ENCODE measurements at places on chromosomes 6 and 20.

- DNase-seq: no peak
Measured at GRCh38 chr6:13581700-13582229, 7.4 kb downstream of the SIRT5 start.

- DNase-seq: no peak
Measured at GRCh38 chr20:56762401-56762800, 133.3 kb downstream of the TFAP2C start.

DNA sequence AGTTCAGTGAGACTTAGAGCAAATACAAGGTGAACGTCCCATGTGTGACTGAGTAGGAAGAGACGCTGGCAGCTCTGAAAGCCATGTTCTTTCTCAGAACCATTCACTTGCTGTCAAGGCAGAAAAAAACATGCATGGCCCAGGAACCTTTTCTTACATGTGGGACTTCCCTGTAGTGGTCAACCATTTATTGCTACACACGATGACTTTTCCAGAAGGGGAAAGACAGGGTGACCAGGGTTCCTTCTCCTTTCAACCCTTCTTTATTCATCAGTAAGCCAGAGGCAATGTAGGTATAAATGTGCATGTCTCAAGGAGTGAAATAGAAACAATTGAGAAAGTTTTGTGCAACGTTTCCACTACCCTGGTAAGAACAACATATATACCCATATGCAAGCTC lies 189.0 kb downstream of the NFATC2 start:
- no peak for DNase-seq

GRCh38 chr6:34027445-34027936 lies 118.4 kb downstream of the GRM4 start:
- DNase-seq: no peak

GRCh38 chr6:130896249-130896648 lies 69.0 kb downstream of the SMLR1 start:
- no peak for DNase-seq

- no peak for DNase-seq
Measured at GRCh38 chr6:84835340-84835739, 70.9 kb upstream of the TBX18 start.

GRCh38 chr20:49169547-49169946 lies 18.6 kb downstream of the STAU1 start:
- no peak for DNase-seq

- DNase-seq: no peak
Measured at GRCh38 chr6:77457720-77458349, 5.5 kb downstream of the HTR1B start.

DNA sequence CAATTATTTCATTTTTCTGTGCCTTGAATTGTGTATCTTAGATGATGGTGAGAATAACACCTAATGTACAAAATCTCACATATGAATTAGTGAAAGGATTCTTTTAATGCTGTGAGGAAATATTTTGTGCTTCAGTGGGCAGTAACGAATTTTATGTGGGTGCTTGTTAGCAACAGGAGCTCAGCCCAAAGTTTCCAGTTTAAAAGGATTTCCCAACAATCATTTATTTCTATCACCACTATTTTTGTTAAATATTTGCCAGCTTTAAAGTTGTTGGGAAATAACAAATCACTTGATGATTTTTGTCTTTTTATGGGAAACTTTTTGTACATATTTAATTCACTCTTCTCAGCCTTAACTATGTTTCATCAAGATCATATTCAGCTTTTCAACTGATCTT lies 111.8 kb downstream of the QKI start:
- DNase-seq: no peak

Measured in NCI-H510A (cell line).